K562 (cell line): ENCODE measurements at places on chromosomes 1 and 21. TPM values are rescaled to one million over a fixed set of nuclear protein-coding genes. Genes with fewer than 3 reads are reported as not detected.
A peak's percentile ranks its signal among the peaks of the same experiment; 100 is the strongest.

GRCh38 chr1:19078536-19078935 is 122.1 kb upstream of the IFFO2 start:
- no peaks in the 10 kb centered on the region for H3K27me3 ChIP-seq
- peaks cover 100% of the 10 kb centered on the region for H3K36me3 ChIP-seq
- no peak for DNase-seq
- H3K4me3 ChIP-seq: no peak overlapping the region
- H3K27ac ChIP-seq: no peak overlapping the region

- H3K36me3 ChIP-seq: no peaks in the 10 kb centered on the region
- peaks cover 9% of the 10 kb centered on the region; the same call in 1 of the 2 replicates for H3K4me1 ChIP-seq
- no peaks in the 10 kb centered on the region for H3K27me3 ChIP-seq
- peak; percentile 68 for DNase-seq
- no peak overlapping the region; the same call in 1 of the 3 replicates for H3K27ac ChIP-seq
These were observed 18.9 kb downstream of the SPATA46 start for GRCh38 chr1:162357681-162358266.

DNA sequence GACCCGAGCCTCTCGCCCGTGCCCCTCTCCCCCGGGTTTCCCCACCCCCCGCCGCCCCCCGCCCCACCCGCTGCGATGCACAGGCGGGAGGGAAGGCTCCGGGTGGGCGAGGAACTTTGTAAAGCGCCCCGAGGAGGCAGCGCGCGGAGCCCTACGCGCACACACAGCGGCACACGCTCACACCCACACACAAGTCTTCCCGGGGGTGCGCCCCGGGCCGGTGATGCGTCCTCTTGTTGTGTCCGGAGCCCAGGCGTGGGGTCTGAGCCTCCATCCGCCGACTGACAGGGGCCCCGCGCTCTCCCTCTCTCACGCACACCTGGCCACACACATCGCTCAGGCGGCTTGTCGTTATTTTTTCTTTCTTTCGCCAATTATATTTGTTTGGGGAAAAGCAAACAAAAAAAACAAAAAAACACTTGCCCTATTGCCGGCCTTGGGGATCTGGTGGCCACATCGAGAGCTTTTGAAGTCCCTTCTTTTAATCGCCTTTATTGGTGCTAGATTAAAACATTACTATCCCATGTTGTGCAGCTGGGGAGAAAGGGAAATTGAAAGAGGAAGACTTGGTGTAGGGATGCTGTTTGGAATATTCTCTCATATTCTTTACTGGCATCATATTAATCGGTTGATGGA is 770 bp downstream of the NTNG1 start:
- no peaks in the 10 kb centered on the region for H3K36me3 ChIP-seq
- no peak overlapping the region for H3K4me3 ChIP-seq
- H3K27me3 ChIP-seq: no peaks in the 10 kb centered on the region

GRCh38 chr1:210236840-210237409 is 4.3 kb downstream of the SERTAD4 start:
- peaks cover 15% of the 10 kb centered on the region for H3K27me3 ChIP-seq
- no peaks in the 10 kb centered on the region; the same call in 1 of the 3 replicates for H3K4me1 ChIP-seq
- H3K27ac ChIP-seq: no peak overlapping the region
- H3K4me3 ChIP-seq: no peak overlapping the region
- no peaks in the 10 kb centered on the region for H3K36me3 ChIP-seq

DNA sequence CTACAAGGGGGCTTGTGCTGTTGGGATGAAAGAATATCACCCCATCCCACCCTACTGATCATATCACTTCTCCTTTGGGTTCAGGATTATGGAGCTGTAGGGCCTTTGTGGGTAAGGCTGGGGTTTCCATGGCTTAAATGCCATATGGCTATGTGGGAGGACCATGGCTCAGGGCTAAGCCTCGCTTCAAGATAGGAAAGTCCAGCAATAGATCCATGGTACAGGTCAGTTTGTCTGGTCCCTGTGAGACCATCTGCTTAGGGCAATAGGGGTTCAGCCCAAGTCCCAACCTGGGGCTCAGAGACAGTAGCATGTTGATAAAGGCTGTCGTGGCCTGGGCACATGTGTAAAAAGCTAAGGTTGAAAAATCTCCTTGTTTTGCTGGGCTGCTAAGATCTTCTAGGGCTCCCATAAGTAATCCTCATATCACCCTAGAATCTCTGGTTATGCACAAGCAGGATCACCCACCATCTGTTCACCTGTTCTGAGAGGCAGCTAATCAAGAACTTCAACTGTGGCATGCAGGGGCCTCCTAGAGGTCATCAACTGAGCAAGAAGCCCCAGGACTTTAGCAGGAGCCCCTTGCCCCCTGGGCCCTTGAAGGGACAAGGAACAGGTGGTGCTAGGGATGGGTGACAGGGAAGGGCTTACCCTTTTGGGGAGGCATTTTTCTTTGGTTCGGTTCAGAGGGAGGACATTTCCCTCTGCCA is 66.5 kb downstream of the UBE2T start:
- H3K36me3 ChIP-seq: no peaks in the 10 kb centered on the region
- H3K27me3 ChIP-seq: peaks cover 24% of the 10 kb centered on the region
- no peak overlapping the region for H3K27ac ChIP-seq
- no peaks in the 10 kb centered on the region for H3K4me1 ChIP-seq
- DNase-seq: no peak

- no peak overlapping the region for H3K27ac ChIP-seq
- H3K27me3 ChIP-seq: no peaks in the 10 kb centered on the region
- H3K4me3 ChIP-seq: no peak overlapping the region
- no peaks in the 10 kb centered on the region for H3K36me3 ChIP-seq
These were observed 201.6 kb upstream of the PTBP2 start for GRCh38 chr1:96519851-96520578.

Gene PHLDA3
- 0.11 and 0.42 TPM in 2 replicates for total RNA-seq
